Common myeloid progenitor, CD34-positive (primary cell): ENCODE measurements at places on chromosomes 3 and 15.

GRCh38 chr3:12396471-12396870, 87.8 kb upstream of the TSEN2 start:
- DNase-seq = no peak

- no peak for DNase-seq
Observed at GRCh38 chr15:38470816-38471215, 16.9 kb downstream of the FAM98B start.

GRCh38 chr3:144275005-144275404, 303.4 kb downstream of the DIPK2A start:
- DNase-seq = no peak

GRCh38 chr3:195249858-195250464, 21.0 kb downstream of the XXYLT1 start:
- DNase-seq = no peak

- DNase-seq = no peak
Observed at GRCh38 chr3:85691196-85691595, 732.4 kb downstream of the CADM2 start.

DNA sequence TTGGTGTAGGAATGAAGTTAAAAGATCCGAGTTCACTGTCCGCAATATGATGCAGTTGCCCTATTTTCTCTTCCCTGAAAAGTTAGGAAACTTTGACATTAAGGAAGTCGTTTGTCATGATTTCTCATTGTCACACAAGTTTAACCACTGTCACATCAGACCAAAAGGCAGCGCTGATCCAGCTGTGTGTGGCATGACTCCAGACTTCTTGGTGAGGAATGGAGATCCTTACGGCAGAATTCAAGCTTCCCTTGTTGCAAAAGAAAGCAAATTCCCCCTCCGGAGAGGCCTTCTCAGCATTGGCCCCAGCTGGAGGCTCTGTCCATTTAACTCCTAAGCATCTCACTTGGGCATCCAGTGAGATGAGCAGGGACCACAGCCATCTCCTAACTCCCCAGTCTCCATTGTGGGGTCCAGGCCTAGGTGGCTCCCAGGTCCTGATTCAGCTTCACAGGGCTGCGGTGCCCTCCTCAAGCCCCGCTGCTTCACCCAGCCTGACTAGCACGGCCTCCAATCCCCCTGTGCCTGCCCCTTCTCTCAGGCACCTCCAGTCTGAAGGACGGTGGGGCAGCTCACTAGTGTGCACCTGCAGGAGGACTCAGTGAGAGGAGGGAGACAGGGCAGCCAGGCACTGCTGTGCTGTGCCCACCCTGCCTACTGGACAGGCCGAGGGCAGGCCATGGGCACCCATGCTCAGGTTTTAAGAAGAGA, 159.5 kb downstream of the CHSY1 start:
- no peak for DNase-seq

- DNase-seq = no peak
Observed at GRCh38 chr3:31813197-31813596, 167.9 kb downstream of the OSBPL10 start.

- no peak for DNase-seq
Observed at GRCh38 chr3:194672876-194673275, 885 bp upstream of the LSG1 start.

GRCh38 chr15:98870788-98871187, 136.8 kb downstream of the PGPEP1L start:
- no peak for DNase-seq

DNA sequence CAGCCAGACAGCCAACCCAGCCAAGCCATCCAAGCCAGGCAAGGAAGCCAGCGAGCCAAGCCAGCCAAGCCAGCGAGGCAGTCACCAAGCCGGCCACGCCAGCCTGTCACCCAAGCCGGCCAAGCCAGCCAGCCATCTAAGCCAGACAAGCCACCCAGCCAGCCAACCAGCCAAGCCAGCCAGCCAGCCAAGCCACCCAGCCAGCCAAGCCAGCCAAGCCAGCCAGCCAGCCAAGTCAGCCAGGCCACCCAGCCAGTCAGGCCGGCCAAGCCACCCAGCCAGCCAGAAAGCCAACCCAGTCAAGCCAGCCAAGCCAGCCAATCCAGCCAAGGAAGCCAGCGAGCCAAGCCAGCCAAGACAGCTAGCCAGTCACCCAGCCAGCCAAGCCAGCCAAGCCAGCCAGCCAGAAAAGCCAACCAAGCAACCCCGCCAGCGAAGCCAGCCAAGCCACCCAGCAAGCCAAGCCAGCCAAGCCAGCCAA, 201.2 kb downstream of the GOLGA6L6 start:
- no peak for DNase-seq
